ENCODE measurements at places on chromosomes 4 and X.

- no peak for DNase-seq
These were observed 577.2 kb upstream of the AADAT start for GRCh38 chr4:170666909-170667308.

GRCh38 chr4:174394915-174395314 is 111.2 kb downstream of the CEP44 start:
- no peak for DNase-seq

DNA sequence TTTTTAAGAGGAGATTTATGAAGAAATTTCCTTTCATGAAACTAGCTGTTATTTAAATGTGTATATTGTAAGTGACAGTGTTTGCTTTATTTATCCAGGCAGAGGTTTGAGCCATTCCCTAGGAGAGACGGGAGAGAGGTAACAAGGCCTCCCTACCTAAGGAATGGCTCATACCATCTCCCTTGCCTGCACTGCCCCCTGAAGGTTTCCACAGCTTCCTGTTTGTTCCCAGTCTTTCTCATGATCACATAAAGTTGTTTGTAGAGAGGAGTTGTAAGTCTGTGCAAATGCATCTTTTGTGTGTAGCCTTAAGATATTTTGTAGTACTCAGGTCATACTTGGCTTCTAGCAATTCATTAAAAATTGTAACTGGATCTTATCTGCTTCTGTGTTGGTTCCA is 1504.5 kb upstream of the PCDH10 start:
- DNase-seq: no peak

DNA sequence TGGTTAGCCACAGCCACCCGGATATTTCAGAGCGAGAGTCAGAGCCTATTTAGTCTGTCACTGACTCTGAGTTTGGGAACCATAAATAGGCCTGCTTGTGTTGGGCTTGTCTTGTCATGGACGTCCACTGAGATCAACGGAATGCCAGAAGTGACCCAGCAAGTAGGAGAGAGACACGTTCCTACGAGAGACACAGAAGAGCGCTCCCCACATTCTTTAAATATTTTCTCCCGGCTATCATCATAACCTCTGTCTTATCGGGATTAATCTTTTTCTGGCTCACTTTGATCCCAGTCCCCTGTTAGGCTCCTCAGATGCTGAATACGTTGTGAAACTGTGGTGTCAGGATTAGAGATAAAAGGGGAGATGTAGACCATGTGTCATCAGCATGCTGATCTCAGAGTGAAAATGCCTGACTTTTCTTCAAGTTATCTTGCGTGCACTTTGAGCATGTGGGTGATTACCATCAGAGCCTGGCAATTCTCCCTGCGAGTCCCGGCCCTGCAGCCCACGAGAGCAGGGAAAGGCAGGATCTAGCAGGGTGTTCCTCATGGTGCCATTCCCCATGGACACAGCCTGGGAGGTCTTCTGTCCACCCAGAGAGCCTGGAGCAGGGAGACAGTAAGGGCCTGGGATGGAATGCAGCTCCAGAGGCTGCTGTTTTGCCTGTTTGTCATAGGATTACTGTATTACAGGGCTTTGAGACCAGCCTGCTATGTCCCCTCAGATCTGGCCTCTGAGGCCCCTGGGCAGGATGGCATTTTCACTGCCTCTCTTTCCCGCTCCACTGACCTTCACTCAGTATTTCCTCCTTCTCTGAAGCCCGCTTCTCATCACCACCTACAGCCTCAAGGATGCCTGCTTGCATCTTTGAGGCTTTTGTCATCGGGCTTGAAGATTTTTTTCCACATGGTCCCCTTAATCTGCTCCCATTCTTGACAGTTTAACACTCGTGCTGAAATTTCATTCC is 2.8 kb upstream of the TENM3 start:
- DNase-seq: no peak

- no peak for DNase-seq
These were observed 61.3 kb upstream of the MAGEB10 start for GRCh38 chrX:27746516-27746915.

- DNase-seq: no peak
These were observed 206.4 kb upstream of the PACRGL start for GRCh38 chr4:20493761-20494353.

DNA sequence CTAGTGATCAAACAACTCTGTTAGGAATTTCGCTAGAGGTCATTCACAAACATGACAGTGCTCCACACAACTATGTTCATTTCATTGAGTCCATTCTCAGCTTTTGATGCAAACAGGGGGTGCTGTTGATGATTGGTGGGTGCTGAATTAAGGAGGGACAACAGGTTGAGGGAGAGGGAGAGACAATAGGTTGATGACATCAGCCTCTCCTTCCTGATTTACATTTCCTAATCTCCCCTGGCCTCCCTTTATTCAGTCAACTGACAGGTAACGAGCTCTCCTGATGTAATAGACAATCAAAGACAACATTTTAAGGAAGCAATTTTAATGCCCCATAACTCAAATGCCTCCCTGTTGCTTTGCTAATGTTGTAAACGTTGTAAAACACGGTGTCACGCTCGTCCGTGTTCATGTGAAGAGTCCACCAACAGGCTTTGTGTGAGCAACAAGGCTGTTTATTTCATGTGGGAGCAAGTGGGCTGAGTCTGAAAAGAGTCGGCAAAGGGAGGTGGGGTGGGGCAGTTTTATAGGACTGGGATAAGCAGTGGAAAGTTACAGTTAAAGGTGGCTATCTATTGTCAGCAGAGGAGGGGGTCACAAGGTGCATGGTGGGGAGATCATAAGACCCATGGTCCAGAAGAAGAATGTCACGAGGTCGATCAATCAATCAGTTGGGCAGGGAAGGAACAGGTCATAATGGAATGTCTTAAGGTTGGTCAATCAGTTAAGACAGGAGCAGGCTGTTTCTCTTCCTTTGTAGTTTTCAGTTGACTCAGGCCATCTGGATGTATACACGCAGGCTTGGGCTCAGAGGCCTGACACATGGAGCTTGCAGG is 4.8 kb upstream of the GAR1 start:
- DNase-seq: no peak

DNA sequence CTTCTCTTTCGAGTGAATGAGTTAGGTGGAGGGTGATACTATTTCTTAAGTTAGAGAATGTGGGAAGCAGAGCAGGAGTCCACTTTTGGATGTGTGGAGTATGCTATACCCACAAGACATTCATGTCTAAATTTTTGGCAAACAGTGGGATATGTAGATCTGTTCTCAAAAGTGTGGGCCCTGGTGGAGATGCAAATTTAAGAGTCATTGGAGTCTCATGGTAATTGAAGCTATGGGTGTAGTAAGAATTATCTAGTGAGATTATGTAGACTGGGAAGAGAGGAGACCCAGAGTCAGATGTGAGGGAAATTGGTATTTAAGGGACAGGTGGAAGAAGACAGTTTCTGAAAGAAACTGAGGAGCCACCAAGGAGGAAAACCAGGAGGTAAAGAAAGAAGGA is 7.0 kb downstream of the CEP135 start:
- no peak for DNase-seq

GRCh38 chrX:68693481-68694434 is 46.3 kb downstream of the STARD8 start:
- no peak for DNase-seq

- DNase-seq: no peak
These were observed 23.0 kb upstream of the NFKB1 start for GRCh38 chr4:102478186-102478585.
